ENCODE measurements at places on chromosomes 12 and 14. TPM values are rescaled to one million over a fixed set of nuclear protein-coding genes. Genes with fewer than 3 reads are reported as not detected.

- no peak for DNase-seq
- no peak overlapping the region for H3K4me3 ChIP-seq
Measured at GRCh38 chr12:131902332-131903241, 8.2 kb downstream of the ULK1 start.

KLRC3 gene
- 0.68 TPM for total RNA-seq

GRCh38 chr12:24900196-24900595, 48.7 kb downstream of the BCAT1 start:
- DNase-seq, result no peak
- H3K4me1 ChIP-seq, result peaks cover 16% of the 10 kb centered on the region
- H3K36me3 ChIP-seq, result no peaks in the 10 kb centered on the region

- no peaks in the 10 kb centered on the region for H3K4me1 ChIP-seq
- no peaks in the 10 kb centered on the region for H3K36me3 ChIP-seq
- H3K27me3 ChIP-seq, result no peaks in the 10 kb centered on the region
- H3K4me3 ChIP-seq, result no peak overlapping the region
Measured at GRCh38 chr14:83291714-83292113, 1758.1 kb upstream of the SEL1L start.

ZDHHC22 gene
- not detected for total RNA-seq

DNA sequence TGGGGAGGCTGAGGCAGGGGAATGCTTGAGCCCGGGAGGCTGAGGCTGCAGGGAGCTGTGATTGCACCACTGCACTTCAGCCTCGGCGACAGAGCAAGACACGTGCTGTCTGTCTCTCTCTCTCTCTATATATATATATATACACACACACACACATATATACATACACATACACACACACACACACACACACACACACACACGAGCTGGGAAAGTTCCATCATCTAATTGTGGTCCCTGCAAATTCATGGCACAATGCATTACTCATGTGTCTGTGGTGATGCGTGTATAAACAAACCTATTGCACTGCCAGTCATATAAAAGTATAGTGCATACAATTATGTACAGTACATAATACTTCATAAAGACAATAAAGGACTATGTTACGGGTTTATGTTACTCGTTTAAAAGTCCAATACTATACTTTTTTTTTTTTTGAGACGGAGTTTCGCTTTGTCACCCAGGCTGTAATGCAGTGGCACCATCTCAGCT, 36.6 kb downstream of the WDR89 start:
- H3K27ac ChIP-seq, result no peak overlapping the region
- no peaks in the 10 kb centered on the region for H3K27me3 ChIP-seq
- no peak overlapping the region for H3K4me3 ChIP-seq

DNA sequence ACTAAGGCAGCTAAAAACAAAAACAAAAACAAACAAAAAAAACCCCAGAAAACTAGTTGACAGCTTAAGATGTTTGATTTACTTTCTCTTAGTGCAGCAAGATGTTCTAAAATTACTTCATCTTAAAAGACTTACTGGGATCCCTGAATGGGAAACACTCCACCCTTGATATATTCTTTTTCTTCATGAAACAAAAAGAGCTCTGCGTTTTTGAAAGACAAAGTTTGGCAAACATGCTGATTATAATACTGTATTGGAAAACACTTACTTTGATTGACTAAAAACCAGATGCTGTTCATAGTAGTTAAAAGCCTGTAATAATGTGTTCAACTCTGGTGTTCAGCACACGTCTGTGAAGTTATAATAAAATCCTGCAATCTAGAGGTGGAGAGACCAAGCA, 136.8 kb downstream of the SRGAP1 start:
- H3K27me3 ChIP-seq, result no peaks in the 10 kb centered on the region
- H3K4me3 ChIP-seq, result no peak overlapping the region
- no peaks in the 10 kb centered on the region for H3K4me1 ChIP-seq
- no peaks in the 10 kb centered on the region for H3K36me3 ChIP-seq

DNA sequence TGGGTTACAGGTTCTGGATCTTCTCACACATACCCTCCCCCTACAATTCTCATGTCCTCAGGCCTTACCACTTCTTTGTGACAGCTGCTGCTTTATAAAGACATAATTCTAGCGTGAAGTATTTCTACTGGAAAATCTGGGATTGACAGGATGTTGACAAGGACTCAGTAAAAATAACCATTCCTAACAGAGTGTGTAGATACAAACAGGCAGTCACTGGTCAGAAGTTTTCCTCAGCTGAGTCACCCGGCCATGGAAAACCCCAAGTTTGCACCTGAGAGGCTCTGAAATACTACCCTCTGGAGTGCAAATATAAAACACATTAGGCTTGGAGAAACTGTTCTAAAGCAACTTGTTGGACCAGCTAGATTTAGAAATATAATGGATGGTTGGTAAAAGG, 54.4 kb downstream of the SPPL3 start:
- no peak for DNase-seq
- no peak overlapping the region for H3K4me3 ChIP-seq
- H3K36me3 ChIP-seq, result no peaks in the 10 kb centered on the region
- no peaks in the 10 kb centered on the region for H3K27me3 ChIP-seq
- H3K4me1 ChIP-seq, result peaks cover 61% of the 10 kb centered on the region

SIRT4 gene
- 8.8 TPM for total RNA-seq

RNASE9 gene
- total RNA-seq, result not detected

GRCh38 chr12:14399871-14400270, 34.4 kb downstream of the ATF7IP start:
- no peak overlapping the region for H3K27ac ChIP-seq
- no peak overlapping the region for H3K4me3 ChIP-seq
- H3K27me3 ChIP-seq, result no peaks in the 10 kb centered on the region
- DNase-seq, result no peak
- peaks cover 37% of the 10 kb centered on the region for H3K4me1 ChIP-seq

CAPS2 gene
- 23.0 TPM for total RNA-seq

DNA sequence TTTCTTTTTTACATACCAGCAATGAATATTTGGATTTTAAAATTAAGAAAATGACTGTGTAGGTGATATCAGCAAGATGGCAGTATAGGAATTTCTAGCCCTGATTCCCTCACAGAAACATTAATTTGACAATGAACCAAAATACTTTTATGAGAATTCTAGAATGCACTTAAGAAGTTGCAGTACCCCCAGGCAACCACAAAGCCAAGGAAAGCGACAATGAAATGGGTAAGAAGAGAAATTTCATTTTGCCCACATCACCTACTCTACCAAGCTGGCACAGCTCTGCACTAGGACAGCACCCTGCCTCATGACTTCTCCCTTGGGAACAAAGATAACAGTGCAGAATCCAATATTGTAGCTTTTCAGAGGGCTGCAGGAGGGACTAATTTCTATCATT, 6.6 kb downstream of the OR9K2 start:
- no peaks in the 10 kb centered on the region for H3K4me1 ChIP-seq
- no peaks in the 10 kb centered on the region for H3K27me3 ChIP-seq
- DNase-seq, result no peak
- H3K27ac ChIP-seq, result no peak overlapping the region

GRCh38 chr14:59349258-59349701, 115.9 kb downstream of the GPR135 start:
- H3K4me1 ChIP-seq, result peaks cover 11% of the 10 kb centered on the region
- H3K4me3 ChIP-seq, result no peak overlapping the region
- H3K36me3 ChIP-seq, result peaks cover 16% of the 10 kb centered on the region
- peak overlapping the region; percentile 90 for H3K27ac ChIP-seq
- H3K27me3 ChIP-seq, result no peaks in the 10 kb centered on the region

GRCh38 chr12:119115296-119115905, 63.3 kb upstream of the HSPB8 start:
- H3K36me3 ChIP-seq, result no peaks in the 10 kb centered on the region
- no peak for DNase-seq
- H3K4me3 ChIP-seq, result no peak overlapping the region
- H3K27ac ChIP-seq, result no peak overlapping the region
- H3K4me1 ChIP-seq, result no peaks in the 10 kb centered on the region
- no peaks in the 10 kb centered on the region for H3K27me3 ChIP-seq

- H3K27me3 ChIP-seq, result no peaks in the 10 kb centered on the region
- no peak overlapping the region for H3K4me3 ChIP-seq
- H3K27ac ChIP-seq, result no peak overlapping the region
- H3K4me1 ChIP-seq, result no peaks in the 10 kb centered on the region
Measured at GRCh38 chr14:104536942-104537612, 42.5 kb upstream of the C14orf180 start.

- peak; percentile 93 for DNase-seq
- H3K4me1 ChIP-seq, result peaks cover 64% of the 10 kb centered on the region
- no peaks in the 10 kb centered on the region for H3K27me3 ChIP-seq
- H3K4me3 ChIP-seq, result peak overlapping the region; percentile 30
Measured at GRCh38 chr12:6345319-6346091, 3.6 kb upstream of the TNFRSF1A start.

- H3K27me3 ChIP-seq, result no peaks in the 10 kb centered on the region
- H3K4me1 ChIP-seq, result peaks cover 11% of the 10 kb centered on the region
- H3K4me3 ChIP-seq, result no peak overlapping the region
- DNase-seq, result no peak
Measured at GRCh38 chr12:31523306-31523705, 67.6 kb downstream of the DENND5B start.

GRCh38 chr14:54207476-54208462, 189.0 kb upstream of the CDKN3 start:
- H3K27me3 ChIP-seq, result no peaks in the 10 kb centered on the region
- H3K27ac ChIP-seq, result no peak overlapping the region
- H3K4me1 ChIP-seq, result peaks cover 15% of the 10 kb centered on the region
- no peak overlapping the region for H3K4me3 ChIP-seq

DNA sequence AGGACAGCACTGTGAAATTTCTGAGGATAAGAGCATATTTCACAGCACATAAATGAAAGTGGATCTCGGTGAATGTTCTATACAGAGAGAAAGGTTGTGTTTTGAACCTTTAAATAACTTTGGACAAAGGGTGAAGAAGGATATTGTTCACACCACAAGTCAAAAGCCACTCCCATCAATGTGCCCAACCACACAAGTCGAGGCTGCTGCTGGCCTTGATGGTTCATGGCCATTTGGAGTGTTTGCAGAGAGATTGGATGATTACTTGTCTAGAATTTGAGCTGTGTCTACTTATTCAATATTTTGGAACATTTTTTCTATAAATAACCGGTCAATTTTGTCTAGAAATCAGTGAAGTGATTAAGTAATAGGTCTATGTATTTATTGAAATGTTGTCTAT, 121.2 kb downstream of the HMGA2 start:
- H3K27me3 ChIP-seq, result no peaks in the 10 kb centered on the region
- H3K36me3 ChIP-seq, result no peaks in the 10 kb centered on the region
- no peak overlapping the region for H3K27ac ChIP-seq
- H3K4me3 ChIP-seq, result no peak overlapping the region
- no peak for DNase-seq

DNA sequence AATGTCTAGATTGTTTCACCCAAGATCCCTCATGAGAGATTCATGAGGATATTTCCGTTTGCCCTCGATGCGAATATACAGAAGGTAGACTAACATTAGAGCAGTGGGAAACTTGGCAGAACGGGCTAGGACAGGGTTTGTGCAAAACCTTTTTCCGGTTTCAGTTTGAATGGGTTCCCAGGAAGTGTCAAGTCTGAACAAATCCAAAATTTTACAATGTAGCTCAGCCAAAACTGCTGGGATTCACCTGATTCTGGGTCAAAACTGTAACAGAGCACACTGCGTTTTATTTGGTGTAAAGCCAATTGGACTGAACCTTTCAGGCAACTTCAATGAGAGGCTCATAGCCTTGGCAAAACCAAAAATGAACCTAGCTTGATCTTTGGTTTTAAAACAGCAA, 337.8 kb upstream of the DIO2 start:
- H3K4me1 ChIP-seq, result no peaks in the 10 kb centered on the region
- H3K4me3 ChIP-seq, result peak overlapping the region; percentile 2
- no peaks in the 10 kb centered on the region for H3K36me3 ChIP-seq
- DNase-seq, result no peak
- H3K27me3 ChIP-seq, result no peaks in the 10 kb centered on the region
- no peak overlapping the region for H3K27ac ChIP-seq

SLC10A1 gene
- total RNA-seq, result not detected

GRCh38 chr12:560691-561390, 101.1 kb downstream of the B4GALNT3 start:
- H3K27ac ChIP-seq, result no peak overlapping the region
- no peak for DNase-seq
- peaks cover 5% of the 10 kb centered on the region for H3K4me1 ChIP-seq
- peaks cover 8% of the 10 kb centered on the region for H3K36me3 ChIP-seq

DNA sequence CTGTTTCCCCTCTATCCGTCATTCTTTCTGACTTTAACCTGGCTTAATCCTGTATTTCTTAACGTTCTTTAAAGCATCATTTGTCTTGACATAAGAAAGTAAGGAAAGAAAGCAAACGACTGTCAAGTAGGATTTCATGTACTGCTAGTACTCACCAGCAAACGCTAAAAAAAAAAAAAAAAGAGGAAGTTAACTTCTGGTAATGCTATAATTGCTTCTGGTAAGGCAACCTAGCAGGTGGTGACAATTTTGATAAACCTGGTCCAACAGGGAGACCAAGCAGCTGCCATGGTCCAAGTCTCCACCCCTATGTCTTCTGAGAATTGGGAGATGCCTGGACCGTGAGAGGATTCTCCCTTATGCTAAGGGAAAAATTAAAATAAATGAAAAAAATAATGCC, 306.6 kb downstream of the DAD1 start:
- H3K27ac ChIP-seq, result no peak overlapping the region
- H3K27me3 ChIP-seq, result no peaks in the 10 kb centered on the region
- no peak overlapping the region for H3K4me3 ChIP-seq
- H3K36me3 ChIP-seq, result no peaks in the 10 kb centered on the region
- no peak for DNase-seq
- peaks cover 7% of the 10 kb centered on the region for H3K4me1 ChIP-seq

GRCh38 chr12:95963096-95963495, 20.0 kb downstream of the AMDHD1 start:
- no peaks in the 10 kb centered on the region for H3K4me1 ChIP-seq
- H3K27me3 ChIP-seq, result no peaks in the 10 kb centered on the region
- H3K36me3 ChIP-seq, result no peaks in the 10 kb centered on the region

- no peak overlapping the region for H3K27ac ChIP-seq
- H3K4me1 ChIP-seq, result no peaks in the 10 kb centered on the region
- no peaks in the 10 kb centered on the region for H3K27me3 ChIP-seq
- H3K4me3 ChIP-seq, result no peak overlapping the region
- no peak for DNase-seq
- H3K36me3 ChIP-seq, result no peaks in the 10 kb centered on the region
Measured at GRCh38 chr14:54133896-54134295, 177.3 kb upstream of the BMP4 start.
